ENCODE measurements at places on chromosomes 1 and 21.

DNA sequence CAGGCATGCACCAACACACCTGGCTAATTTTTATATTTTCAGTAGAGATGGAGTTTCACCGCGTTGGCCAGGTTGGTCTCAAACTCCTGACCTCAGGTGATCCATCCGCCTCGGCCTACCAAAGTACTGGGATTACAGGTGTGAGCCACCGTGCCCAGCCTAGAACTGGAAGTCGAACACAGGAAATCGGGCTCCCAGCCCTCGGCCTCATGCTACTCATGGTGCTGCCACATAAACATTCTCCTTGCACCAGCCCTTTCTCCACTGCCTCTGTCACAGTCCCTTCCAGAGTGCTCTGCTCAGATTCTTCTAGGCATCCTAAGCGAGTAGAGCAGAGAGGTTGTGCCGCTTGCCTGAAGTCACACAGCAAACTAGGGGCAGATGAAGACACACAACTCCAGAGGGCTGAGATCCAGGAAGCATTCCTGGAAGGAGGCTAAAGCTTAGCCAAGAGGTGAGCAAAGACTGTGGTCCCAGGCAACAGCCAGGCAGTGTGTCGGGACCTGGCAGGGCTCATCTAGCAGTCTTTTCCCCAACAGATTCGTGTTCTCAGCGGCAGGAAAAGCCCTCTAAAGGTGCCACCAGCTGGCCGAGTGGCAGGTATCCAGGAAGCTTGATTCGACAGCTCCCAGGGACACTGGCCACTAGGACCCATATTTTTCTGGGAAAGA lies 29.6 kb upstream of the NPPB start:
- no peak for DNase-seq

GRCh38 chr1:157509546-157510232 lies 42.6 kb downstream of the FCRL5 start:
- DNase-seq = no peak

DNA sequence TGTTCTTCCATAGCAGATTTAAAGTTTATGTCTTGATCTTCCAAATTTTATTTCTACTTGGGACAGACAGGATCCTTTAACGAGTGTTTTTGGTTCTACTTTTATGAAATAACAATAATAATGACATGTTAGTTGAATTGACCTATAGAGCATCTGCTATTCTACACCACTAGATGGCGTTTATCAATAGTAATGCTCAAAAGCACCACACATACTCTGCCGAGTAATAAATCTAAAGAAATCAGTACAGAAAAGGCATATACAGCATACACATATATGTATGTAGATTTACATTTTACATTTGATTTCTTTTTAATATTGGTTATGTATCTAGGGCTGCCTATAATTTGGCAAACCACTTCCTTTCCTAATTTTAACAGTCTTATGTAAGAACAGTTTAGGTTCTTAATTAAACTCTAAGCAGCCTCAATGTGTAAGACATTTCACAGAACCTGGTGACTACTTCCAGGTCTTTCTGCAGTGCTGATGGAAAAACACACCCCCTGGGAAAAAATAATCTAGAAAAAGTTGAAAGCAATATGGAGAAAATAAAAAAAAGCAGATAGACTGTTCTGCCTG lies 5.9 kb upstream of the SIPA1L2 start:
- no peak for DNase-seq

DNA sequence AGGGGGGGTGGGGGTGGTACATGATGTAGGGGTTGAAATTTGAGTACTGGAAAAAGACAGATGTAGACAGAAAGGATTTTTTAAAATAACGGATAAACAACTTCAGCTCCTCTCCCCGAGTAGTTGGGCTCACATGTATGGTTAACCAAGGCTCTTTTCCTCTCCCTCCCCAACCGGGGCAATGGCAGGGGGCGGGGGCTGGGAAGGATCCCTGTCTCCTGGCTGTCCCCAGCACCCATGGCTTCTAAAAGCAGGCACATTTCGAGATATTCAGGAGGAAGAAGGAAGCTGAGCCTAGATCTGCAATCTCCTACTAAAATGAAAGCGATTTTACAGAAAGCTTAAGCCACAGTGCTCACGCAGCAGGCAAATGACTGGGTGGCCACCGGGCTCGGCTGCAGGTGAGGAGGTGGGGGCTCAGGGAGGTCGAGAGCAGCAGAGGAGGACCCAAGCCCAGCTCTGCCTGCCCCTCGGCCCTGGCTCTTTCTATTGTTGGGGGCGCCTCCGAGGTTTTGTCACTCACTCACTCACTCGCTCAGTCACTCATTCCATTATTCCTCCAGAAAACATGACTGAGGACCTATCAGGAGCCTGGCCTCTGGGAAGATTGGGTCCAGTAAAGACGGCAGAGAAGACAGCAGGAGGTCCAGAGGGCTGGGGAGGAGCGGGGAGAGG lies 573.3 kb downstream of the PTPRU start:
- no peak for DNase-seq

DNA sequence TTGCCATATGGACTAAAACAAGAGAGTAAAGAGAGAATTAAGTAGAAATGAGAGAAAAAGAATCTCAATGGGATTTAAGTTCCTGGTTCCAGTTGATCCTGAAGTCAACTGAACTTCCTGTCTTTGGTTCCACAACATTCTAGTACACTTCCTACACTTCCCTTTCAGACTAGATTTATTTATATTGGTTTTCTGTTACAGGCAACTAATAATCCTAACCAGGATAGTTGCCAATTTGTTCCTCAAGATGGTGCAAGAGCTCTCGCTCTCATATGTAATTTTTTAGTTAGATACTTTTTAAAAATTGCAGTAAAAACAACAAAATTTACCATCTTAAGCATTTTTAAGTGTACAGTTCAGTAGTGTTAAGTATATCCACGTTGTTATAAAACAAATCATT lies 28.8 kb upstream of the TRIM45 start:
- no peak for DNase-seq

GRCh38 chr1:153387785-153388184 lies 3.1 kb downstream of the S100A8 start:
- no peak for DNase-seq

- no peak for DNase-seq
Measured at GRCh38 chr1:96253246-96254035, 468.1 kb upstream of the PTBP2 start.

- peak; percentile 2 for DNase-seq
Measured at GRCh38 chr1:144101397-144102045, 129.7 kb upstream of the FAM72C start.

GRCh38 chr1:151988405-151988923 lies 5.2 kb downstream of the S100A10 start:
- DNase-seq = no peak

DNA sequence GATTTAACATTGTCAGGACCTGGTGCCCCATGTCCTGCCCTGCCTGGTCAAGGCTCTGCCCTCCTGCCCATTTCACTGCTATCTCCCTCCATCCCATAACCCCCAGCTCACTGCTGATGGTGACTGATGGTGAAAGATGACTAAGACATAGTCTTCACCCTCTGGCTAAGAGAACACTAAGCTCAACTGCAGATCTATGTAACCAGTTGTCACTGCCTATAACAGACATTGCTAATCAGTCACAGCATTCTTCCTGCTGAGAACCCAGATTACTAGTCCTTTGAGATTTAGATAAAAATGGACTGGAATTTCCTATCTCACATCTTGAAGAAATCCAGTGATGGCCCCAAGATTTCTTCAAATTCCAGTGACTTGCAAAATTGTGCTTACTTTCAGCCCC lies 8.0 kb upstream of the ZNF362 start:
- no peak for DNase-seq

DNA sequence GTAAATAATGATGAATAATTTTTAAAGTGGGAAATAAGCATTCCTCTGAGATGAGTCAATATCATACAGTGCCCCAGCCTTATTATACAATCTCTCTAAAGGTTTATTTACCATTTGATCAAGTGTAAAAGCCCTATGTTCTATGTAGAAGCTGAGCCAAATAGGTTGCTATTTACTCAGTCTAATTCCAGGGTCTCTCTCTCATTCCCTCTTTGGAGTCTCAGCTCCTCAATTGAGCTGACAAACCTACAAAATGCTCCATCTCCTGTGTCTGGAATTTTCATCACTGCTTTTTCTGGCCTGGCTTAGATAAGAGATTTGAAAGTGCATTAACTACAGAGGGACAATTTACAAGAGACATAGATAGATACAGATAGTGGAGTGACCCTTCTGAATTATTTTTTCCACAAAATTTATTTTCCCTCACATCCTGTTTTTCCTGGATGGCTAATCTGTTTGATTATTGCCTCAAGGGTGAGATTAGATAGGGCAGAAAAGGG lies 24.8 kb upstream of the USH2A start:
- DNase-seq = no peak

- no peak for DNase-seq
Measured at GRCh38 chr1:17856496-17857108, 101.5 kb downstream of the ACTL8 start.

DNA sequence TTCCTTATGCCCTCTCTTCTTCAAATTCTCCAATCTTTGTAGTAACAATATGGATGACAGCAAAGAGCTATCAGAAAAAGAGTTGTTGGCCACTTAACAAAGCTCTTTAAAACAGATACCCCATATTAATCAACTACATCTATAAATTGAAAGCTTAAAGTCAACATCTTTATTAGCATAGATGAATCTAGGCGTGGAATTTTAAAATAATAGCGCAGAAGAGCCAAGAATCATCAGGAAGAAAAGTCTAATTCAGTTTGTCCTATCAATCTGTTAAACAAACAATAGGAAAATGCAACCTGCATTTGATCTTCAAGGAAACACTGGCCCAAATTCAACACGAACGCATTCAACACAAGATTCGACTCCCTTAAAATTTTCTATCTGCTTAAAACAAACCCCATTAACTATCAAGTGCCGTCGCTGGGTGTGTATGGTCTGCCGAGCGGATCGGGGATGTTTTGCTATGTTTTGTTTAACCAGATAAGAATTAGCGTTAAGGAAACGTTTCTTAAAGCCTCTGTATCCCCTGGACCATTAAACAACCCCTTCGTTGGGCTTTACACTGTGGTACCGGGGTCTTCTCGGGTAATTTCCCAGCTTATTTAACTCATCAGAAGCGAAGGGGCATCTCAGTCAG lies 1.0 kb downstream of the LYST start:
- no peak for DNase-seq

GRCh38 chr1:107795441-107795840 lies 169.5 kb downstream of the VAV3 start:
- DNase-seq = no peak

DNA sequence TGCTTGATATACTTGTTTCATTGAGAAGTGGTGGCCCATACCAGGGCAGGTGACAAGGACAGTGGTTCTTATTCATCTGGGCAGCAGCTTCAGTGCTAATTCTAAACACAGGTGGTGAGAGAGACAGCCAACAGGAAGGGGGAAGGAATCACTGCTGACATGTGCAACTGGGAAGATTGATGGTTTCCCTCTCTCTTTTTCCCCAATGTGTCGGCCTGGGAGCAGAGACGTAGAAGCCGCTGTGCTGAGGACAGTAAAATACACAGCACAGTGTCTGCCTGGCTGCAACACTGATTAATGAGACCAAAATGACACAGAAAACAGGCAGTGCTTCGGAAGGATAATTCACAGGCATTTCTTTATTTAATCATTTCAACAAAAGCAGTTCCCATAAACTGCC lies 48.8 kb downstream of the WARS2 start:
- DNase-seq = no peak

GRCh38 chr1:227778401-227778947 lies 37.0 kb upstream of the PRSS38 start:
- DNase-seq = no peak

- no peak for DNase-seq
Measured at GRCh38 chr1:220982686-220983085, 103.4 kb downstream of the HLX start.

GRCh38 chr1:101130673-101131072 lies 105.1 kb upstream of the DPH5 start:
- DNase-seq = no peak

GRCh38 chr1:19059773-19060172 lies 103.3 kb upstream of the IFFO2 start:
- no peak for DNase-seq

GRCh38 chr1:11648732-11649158 lies 5.5 kb downstream of the FBXO2 start:
- DNase-seq = peak; percentile 48

DNA sequence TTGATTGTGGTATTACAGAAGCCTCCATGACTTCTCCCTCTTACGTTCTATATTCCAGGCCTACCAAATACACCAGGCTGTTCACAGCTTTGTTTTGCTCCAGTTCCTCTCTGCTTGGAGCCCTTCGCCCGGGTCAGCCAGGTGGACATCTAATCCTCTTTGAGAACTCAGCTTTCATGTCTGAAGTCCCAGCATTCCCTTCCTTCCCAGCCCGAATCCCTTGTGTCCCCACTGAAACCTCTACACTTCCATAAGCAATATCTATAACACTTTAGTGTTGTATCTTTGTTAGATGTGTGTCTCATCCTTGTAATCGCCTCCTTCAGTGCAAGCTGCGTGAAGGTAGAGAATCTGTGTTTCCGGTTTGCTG lies 1.9 kb downstream of the RNF11 start:
- no peak for DNase-seq

GRCh38 chr1:201675143-201675542 lies 136.2 kb downstream of the NAV1 start:
- DNase-seq = no peak

GRCh38 chr21:36888466-36888865 lies 78.0 kb downstream of the HLCS start:
- no peak for DNase-seq

DNA sequence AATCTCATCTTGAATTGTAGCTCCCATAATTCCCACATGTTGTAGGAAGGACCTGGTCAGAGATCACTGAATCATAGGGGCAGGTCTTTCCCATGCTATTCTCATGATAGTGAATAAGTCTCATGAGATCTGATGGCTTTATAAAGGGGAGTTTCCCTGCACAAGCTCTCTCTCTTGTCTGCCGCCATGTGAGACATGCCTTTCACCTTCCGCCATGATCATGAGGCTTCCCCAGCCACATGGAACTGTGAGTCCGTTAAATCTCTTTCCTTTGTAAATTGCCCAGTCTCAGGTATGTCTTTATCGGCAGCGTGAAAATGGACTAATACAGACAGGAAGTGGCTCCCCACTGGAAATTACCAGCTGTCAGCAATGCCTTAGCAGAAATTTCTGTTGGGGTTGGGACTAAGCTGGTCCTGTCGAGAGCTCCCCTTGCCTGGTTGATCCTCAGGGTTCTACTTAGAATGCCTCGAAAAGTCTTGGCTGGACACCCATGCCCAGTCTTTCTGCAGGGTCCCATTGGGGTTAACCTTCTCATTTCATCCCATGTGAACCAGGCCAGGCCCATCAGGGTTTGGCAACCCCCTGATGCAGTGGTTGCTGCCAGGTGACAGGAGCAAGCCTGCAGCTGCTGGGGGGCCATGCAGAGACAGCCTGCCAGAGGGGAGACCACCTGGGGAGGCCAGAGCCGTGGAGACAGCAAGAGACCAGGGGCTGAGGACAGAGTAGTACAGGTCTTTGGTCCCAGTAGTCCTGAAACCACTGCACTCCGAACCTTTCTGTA lies 2.8 kb upstream of the ABCG1 start:
- no peak for DNase-seq
